ENCODE measurements at places on chromosomes 2 and 18.

- DNase-seq: no peak
Measured at GRCh38 chr2:182952741-182953450, 85.4 kb downstream of the NCKAP1 start.

DNA sequence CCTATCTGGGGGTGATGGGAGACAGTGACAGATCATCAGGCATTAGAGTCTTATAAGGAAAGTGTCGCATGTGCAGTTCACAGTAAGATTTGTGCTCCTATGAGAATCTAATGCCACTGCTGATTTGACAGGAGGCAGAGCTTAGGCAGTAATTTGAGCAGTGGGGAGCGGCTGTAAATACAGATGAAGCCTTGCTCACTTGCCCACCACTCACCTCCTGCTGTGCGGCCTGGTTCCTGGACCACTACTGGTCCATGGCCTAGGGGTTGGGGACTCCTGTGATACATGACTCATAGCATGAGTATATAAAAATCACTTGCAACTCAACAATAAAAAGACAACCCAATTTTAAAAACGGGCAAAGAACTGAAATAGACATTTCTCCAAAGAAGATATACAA, 71.1 kb upstream of the ACAA2 start:
- no peak for DNase-seq

DNA sequence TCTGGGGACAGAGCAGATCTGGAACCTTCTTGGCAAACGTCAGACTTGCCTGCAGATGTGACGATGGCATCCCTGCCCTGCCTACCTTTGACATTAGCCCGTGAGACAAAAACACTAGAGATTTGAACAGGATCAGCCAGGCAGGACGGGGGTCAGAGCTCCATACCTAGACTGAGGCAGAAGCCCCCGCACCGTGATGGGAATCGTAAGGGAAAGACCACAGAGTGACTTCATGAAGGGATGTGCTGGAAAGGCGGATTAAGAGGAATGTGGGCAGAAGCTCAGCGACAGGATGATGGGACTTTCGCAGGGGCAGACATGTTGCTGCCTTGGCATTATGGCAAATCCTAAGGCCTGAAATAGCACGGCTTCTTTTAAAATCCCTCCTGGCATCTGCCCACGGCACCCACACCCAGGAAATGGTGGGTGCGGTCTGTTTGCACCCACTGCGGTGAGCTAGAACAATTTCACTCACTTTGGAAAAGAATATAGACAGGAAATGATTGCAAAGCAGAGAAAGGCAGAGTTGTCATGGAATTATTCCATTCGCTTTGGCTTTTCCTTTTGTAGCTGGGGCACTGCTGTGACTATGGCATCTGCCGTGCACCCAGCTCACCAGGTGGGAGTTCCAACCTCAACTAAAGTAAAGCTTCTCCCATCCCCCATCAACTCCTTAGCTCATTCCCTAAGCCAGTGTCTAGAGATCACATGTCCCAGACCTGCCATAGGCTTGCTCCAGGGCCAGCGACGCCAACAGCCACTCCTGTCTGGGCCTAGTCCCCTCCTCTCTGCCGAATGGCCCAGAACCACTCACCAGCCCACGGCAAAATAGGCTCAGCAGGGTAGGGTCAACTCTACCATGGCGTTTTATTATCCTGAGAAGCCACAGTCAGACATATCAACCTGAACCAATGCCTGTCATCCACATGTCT, 112.7 kb upstream of the NPAS2 start:
- no peak for DNase-seq

- no peak for DNase-seq
Measured at GRCh38 chr18:27120246-27120645, 64.9 kb downstream of the CHST9 start.

DNA sequence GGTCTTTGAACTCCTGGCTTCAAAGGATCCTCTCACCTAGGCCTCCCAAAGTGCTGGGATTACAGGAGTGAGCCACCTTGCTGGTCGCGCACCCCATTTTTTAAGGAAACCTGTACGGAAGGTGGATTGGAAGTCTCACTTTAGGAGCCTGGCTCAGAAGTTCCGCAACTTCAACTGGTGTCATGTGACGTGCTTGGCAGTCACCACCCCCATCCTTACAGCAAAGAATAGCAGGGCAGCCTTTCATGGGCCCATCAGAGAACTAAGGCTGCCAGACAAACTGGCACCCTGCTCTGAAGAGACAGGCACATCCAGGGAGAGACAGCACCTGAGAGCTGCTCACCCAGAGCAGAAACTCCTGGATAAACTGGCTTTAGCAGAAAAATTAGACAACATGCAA, 3.3 kb upstream of the SLC66A2 start:
- no peak for DNase-seq

- no peak for DNase-seq
Measured at GRCh38 chr2:234587341-234588053, 90.6 kb upstream of the ARL4C start.

- no peak for DNase-seq
Measured at GRCh38 chr2:233498126-233498525, 68.5 kb downstream of the USP40 start.
